ENCODE measurements at places on chromosomes 13 and 19. TPM values are rescaled to one million over a fixed set of nuclear protein-coding genes. Genes with fewer than 3 reads are reported as not detected.

GRCh38 chr19:55539090-55539984 is 2.4 kb upstream of the SBK2 start:
- no peak for DNase-seq

DNA sequence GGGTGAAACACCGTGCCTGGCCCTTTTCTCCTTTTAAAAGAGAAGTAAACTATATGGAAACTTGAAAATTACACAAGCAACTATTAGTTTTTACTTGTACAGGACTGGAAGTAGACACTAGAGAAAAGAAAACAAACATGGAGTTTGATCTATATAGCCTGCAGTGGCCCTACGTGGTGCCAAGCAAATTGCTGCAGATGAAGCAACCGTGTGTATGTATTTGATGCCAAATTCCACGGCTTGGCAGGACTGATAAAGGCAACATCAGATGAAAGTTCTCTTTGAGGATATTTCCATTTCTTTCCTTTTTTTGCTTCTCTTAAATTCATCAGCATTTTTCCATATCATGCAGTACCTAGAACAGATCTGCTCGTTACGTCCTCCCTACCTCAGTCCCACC is 49.8 kb downstream of the ATP8A2 start:
- DNase-seq: no peak

GRCh38 chr19:4138445-4138844 is 14.5 kb upstream of the MAP2K2 start:
- DNase-seq: no peak

- DNase-seq: no peak
These were observed 76.2 kb downstream of the DHRS12 start for GRCh38 chr13:51727634-51728274.

- DNase-seq: no peak
These were observed 475.8 kb downstream of the FOXO1 start for GRCh38 chr13:40190641-40191100.

DNA sequence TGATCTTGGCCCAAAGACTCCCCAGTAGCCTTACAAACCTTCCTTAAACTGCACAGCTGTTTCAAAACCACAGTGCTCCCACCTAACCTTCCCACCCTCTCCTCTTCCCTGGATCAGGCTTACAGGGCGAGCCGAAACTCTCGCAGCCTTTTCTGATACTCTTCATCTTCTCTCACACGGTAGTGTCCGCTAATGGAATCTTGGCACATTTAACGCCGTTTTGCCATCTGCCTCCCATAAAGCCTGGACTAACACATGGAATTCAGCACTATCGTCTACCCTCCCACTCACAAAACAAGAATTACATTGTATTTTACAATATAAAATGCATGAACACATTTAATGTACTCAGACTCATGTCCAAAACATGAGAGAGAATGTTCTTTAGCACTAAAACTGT is 135.9 kb downstream of the RAP2A start:
- no peak for DNase-seq

DNA sequence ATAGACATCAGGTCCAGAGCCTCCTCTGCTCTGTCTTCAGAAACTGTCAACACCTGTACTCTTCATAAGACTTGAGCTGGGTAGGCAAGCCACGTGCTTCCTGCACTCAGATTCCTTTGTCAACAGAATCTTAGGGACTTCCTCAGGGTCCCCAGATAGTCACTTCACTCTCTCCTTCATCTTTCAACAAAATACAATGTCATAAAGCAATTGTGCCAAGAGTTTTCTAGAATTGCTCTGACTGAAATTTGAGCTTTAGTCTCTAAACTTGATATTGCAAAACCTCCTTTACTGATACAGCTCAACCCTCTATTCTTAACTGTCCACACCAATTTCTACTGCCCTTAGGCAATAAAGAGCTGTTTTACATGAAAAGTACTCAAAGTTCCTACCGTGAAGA is 179.9 kb downstream of the IRS2 start:
- DNase-seq: no peak

- no peak for DNase-seq
These were observed 114.1 kb upstream of the SOX1 start for GRCh38 chr13:111952814-111953213.

DNA sequence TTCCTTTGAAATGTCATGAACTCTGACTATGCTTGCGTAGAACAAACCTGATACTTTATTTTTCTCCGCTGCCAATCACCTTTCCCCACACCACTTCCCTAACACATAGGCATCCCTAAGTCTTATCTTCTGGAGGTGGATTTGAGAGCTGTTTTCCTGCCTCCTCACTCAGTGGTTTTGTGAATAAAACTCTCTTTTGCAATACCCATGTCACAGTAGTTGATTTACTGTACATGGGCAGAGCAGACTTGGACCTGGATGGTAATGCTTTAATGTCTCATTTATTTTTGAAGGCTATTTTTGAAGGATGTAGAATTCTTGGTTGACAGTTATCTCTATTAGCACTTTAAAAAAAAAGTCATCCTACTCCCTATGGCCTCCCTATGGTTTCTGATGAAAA is 881.8 kb downstream of the SLITRK5 start:
- no peak for DNase-seq

DNA sequence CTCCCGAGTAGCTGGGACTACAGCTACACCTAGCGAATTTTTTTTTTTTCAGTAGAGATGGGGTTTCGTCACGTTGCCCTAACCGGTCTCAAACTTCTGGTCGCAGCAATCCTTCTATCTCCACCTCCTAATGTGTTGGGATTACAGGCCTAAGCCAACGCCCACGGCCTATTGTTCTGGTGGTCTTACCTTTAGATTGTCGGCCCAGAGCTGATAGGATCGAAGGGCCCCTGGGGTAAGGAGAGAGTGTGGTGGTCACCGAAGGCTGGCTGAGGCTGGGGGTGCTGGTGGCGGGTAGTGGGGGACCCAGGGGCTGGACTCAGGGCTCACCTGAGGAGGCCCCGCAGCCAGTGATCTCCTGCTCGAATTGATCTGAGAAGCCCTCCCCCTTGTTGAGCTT is 7.0 kb downstream of the CRB3 start:
- DNase-seq: no peak

GRCh38 chr19:38880882-38881609 is 3.0 kb upstream of the RINL start:
- no peak for DNase-seq

The CACNG8 gene
- 0.02 TPM for total RNA-seq

The PRR19 gene
- total RNA-seq: 1.0 TPM

The ZNF506 gene
- 15.3 TPM for total RNA-seq

The LYL1 gene
- total RNA-seq: 4.5 TPM

The EPN1 gene
- 259 TPM for total RNA-seq

The MEDAG gene
- total RNA-seq: 0.62 TPM

The WDR87 gene
- not detected for total RNA-seq
